ENCODE measurements at places on chromosomes 13 and 19.

DNA sequence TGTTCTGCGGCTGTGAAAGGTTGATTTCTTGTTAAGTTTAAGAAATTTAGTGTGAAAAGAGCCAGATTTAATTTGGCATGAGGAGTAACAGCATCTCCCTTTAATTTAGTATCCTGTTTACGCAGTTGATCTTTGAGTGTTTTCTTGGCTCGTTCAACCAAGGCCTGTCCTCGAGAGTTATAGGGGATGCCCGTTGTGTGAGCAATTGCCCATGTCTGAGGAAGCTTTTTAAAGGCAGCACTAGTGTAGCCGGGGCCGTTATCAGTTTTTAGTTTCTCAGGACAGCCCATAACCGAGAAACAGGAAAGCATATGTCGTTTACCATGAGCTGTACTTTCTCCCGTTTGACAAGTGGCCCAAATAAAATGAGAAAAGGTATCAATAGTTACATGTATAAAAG, 47.5 kb upstream of the ZNF43 start:
- DNase-seq, result no peak

DNA sequence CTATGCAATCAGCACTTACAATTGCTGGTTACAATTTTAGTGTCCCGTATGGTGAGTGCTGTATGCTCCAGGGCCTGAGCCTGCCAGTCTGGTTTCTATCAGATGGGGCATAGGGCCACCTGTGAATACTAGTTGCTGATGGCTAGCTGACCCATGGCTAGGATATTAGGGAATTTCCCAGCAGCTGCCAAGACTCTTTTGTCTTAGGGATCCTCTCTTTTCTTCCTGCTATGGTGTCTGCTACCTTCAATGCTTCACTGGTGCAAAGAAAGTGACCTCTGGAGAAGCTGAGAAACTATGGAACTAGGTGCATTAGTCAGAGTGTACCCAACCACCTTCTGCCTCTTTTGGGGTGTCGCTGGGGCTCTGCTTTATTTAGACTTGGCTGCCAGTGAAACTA, 11.6 kb downstream of the CCDC169 start:
- no peak for DNase-seq

GRCh38 chr19:28680111-28680510, 532.8 kb downstream of the UQCRFS1 start:
- no peak for DNase-seq

GRCh38 chr19:7657131-7657751, 11.6 kb upstream of the RETN start:
- no peak for DNase-seq

DNA sequence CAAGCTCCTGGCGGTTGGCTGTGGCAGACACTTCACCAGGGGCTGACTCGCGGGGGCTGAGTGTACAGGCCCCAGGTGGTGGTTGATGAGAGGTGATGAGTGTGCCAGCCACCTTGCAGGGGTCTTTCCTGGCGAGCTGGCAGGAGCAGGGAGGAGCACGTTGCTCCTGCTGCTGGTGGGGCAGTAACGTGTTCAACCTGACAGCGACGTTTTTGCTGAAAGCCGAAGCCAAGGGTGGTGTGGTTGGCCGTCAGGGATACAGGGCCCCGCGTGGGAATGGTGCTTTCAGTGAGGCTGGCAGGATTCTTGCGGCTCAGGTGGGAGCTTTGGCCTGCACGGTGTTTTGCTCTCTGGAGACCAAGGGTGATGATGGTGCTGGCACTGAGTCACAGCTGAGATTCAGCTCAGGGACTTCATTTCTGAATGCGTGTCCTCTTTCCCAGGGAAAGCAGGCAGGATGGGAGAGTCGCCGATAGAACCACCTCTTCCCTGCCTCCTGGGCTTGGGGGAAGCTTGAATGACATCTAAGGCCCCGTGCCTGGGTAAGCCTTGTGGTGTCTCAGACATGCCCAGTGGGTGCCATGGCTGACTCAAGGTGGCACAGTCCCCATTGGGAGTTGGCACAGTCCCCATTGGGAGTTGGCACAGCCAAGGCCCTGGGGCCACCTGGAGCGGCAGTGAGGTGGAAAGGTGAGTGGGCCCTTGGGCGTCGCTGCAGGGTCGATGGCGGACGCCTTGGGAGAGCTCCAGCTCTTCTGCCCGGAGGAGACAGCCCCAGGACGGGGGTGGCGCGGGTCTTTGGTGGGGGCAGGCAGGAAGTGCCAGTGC, 8.8 kb downstream of the DAZAP1 start:
- no peak for DNase-seq

DNA sequence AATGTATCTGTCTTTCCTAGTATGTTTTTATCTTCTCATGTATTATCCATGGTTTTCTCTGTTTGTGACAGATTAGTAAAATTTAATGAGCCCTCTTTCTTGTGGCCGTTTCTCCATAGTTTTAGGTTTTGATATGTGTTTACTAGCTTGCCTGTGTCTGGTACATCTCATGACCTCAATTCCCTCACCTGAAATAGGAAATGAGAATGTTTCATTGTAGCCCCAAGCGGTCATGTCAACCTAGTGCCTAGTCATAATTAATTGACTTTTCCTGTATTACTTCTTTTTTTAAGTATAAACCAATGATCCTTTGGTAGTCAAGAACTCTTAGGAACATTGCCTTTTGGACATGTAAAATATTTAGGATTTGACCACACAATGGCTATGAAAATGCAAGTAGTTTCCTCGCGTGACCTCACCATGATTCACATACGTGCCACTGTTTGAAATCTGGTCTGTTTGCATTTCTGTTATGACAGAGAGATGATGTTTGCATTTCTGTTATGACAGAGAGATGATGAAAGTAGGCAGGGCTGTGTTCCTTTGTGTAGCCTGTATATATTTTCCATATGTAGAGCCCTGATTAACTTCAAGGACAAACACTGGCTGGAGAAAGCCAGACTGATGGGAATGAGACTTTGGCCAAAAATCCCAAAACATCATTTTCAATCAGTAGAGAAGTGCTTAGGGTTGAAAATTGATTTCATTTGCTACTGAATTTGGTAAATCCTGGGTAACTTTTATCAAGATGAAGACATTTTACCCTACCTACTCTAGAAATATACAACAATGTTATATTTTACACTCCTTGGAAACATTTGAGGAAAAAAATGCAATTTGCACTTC, 104.8 kb downstream of the TNFRSF19 start:
- no peak for DNase-seq

DNA sequence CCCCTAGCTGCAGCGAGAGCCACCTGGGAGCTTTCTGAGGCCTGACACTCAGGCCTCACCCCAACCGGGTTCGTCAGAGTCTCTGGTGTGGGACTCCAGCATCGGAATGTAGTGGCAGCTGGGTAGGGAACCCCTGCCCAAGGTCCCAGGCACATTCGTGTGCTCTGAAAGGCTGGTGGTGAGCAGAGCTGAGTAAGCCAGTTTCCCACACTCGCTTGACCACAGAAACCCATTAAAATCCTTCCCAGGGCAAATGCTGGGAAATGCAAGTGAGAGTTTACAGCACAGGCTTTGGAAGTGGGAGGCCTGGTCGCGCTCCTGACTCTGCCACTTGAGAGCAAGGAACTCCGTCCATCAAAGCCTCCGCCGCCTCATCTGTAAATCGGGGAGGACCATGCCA, 4.2 kb downstream of the TRAPPC6A start:
- no peak for DNase-seq

DNA sequence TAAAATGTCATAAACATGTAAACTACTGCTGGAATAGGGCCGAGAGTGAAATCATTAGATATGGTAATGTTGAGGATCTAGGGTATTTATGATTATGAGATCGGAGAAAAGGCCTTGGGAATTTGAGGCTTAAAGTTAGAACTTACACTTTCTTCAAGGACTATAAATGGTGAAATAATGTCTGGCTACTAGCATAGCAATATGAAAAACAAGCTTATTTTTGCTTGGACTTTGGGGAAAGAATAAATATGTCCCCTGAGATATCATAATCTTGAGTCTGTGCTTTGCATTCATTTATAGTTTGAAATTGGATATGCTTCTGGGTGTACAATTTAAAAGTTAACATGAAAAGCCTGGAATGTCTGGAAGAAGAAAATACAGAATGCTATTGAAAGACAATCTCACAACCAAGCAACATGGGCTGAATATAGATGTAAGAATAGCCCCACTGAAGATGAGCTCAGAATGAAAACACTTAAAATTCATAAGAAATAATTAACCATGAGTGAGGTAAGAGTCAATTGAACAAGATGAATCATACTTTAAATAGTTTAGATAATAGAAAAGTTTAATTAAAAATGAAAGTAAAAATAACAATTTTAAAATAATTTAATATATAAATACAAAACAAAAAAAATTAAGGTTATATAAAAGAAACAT, 1555.4 kb upstream of the MIR17HG start:
- no peak for DNase-seq

- DNase-seq, result no peak
Measured at GRCh38 chr19:14072535-14073260, at the start of gene MISP3. Gene MISP3 (plus strand): TSS chr19:14072786. CDS start chr19:14073310, 524 bp downstream.

DNA sequence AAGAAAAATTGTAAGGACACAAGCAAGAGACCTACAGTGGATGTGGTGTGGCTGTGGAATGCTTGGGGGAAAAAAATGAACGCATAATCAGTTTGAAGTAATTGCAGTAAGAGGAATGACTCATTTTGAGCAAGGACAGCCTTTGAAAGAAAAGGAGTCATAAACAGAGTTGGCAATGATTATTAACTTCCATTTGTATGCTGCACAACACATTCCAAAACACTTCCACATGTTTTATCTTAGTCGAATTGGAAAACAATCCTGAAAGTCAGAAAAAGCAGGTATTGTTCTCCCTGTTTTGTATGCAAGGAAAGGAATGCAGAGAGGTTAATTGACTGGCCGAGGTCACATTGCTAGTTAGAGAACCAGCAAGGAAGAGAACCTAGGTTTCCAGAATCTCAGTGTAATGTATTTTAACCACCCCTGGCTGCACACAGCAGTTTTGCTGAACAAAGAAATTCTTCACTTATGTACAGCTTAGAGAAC, 630.0 kb upstream of the MIR17HG start:
- no peak for DNase-seq

- no peak for DNase-seq
Measured at GRCh38 chr13:50898338-50898737, 11.3 kb upstream of the RNASEH2B start.
